ENCODE measurements at places on chromosomes 7 and 10.

DNA sequence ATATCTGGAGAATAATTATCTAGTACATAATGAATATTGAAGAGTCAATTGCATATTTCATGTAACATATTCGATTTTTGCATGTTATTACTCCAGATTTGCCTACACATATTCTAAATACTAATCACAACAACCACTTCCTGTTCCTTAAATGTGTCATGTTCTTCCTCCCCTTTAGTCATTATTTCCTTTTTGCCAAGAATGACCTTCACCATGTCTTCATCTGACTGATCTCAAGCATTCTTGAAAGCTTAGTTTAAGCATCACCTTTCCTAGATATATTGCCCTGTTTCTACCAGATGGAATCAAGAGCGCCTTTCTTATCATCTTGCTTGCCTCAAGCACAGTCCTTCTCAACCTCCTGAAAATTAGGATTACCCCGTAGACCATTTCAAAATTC lies 23.5 kb upstream of the MEOX2 start:
- no peak for DNase-seq

DNA sequence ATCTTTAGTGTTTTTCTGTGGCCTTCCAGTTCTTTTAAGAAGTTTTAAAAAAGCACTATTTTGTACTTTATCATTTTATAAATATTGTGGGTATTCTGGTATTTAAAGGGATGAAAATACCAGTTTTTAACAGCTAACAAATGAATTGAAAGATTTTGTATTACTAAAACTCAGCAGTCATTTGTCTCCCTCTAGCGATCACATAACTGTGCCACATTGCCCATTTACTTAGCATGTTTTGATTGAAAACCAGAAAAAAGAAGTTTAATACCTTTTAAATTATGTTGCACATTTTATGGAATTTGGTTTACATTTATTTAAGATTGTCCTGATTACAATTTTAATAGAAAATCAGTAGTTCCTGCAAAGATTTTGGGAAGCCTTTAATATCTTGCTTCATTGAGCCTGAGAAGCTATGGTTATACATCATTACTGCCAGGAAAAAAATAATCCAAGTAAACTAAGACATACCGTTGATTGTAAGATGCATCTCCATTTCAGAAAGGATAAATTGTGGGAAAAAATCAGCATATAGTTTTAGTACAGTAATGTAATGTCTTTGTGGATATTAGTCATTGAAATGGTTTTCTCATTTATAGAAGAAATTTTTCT lies 34.9 kb downstream of the TAX1BP1 start:
- DNase-seq = no peak

DNA sequence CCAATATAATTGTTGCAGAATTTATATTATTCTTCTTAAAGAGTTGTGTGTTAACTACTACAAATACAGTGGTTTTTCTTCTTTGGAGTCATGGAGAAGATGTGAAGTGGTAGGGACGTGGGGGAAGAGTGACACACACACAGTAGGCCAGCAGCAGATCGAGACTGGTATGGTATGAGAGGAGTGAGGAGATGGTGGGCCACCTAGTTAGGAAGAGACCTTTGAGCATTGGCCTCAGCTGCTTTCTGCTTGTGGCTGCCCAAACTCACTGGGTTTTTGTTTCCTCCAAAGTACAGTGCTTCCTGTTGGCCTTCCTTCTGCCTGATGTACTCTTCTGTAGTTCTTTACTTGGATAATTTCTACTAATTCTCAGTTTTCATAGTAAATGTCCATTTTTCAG lies 14.6 kb downstream of the VCL start:
- no peak for DNase-seq

DNA sequence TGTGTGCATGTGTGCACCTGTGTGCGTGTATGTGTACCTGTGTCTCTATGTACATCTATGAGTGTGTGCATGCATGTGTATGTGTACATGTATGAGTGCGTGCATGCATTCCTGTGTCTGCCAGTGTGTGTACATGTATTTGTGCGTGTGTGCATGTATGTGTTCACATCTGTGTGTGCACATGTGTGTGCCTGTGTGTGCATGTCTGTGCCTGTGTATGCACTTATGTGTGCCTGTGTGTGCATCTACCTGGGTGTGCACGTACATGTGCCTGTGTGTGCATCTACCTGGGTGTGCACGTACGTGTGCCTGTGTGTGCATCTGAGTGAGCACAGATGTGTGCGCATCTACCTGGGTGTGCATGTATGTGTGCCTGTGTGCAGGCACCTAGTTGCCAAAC lies 102.2 kb upstream of the DIP2C start:
- DNase-seq = no peak

- DNase-seq = no peak
Observed at GRCh38 chr10:117627561-117627960, 85.0 kb downstream of the EMX2 start.

- DNase-seq = no peak
Observed at GRCh38 chr10:119769886-119770285, 44.0 kb downstream of the INPP5F start.

DNA sequence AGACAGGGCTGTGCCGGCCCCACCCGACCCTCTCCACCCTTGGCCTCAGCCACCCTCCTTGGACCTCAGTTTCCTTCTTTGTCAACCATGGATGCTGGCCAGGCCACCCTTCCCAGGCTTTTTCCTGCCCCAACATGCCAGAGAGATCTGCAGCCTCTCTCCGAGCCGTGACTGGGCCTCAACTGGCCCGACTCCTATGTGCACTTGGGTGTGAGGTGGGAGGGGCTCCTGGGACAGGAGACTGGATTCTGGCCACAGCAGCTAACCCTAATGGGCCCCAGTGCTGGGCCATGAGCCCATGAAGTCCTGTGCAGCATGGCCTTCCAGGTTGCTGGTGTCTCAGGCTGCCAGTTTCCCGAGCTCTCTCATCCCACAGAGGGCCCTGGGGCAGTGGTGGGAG lies 47.7 kb upstream of the PCBD1 start:
- DNase-seq = no peak

DNA sequence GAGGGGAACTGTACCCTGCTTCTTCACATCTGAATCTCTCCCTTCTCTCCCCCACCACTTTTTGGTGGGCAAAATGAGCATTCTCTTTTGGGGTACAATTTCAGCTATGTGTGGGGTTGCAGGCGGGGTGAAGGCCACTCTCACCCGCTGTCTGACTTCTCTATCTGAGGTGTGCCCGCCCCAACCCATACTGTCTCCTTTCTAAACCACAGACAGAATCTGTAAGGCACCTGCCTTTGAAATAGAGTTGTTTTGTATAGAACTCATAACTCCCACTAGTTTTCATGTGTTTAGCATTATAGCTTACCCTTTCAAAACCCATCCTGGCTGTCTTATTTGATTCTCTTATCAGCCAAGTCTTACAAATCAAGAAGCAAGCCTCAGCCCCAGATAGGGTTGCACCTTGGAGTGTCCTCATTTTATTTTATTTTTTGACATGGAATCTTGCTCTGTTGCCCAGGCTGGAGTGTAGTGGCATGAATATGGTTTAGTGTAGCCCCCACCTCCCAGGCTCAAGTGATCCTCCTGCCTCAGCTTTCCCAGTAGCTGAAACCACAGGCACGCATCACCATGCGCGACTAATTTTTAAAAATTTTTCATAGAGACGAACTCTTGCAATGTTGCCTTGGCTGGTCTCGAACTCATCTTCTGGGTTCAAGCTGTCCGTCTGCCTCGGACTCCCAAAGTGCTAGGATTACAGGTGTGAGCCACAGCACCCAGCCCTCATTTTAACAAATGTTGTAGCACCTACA lies 11.9 kb downstream of the TSPAN14 start:
- no peak for DNase-seq

GRCh38 chr7:140214075-140214684 lies 37.4 kb upstream of the KDM7A start:
- no peak for DNase-seq

DNA sequence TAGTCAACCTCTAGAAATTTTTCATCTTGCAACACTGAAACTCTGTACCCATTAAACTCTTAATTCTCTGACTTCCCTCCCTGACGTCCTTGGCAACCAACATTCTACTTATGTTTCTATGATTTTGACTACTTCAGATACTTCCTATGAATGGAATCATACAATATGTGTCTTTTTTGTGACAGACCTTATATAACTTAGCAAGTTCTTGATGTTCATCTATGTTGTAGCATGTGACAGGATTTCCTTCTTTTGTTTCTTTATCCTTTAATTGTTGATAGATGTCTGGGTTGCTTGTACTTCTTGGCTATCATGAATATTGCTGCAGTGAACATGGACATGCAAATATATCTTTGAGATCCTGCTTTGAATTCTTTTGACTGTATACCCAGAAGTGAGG lies 240.8 kb downstream of the ADK start:
- DNase-seq = no peak

DNA sequence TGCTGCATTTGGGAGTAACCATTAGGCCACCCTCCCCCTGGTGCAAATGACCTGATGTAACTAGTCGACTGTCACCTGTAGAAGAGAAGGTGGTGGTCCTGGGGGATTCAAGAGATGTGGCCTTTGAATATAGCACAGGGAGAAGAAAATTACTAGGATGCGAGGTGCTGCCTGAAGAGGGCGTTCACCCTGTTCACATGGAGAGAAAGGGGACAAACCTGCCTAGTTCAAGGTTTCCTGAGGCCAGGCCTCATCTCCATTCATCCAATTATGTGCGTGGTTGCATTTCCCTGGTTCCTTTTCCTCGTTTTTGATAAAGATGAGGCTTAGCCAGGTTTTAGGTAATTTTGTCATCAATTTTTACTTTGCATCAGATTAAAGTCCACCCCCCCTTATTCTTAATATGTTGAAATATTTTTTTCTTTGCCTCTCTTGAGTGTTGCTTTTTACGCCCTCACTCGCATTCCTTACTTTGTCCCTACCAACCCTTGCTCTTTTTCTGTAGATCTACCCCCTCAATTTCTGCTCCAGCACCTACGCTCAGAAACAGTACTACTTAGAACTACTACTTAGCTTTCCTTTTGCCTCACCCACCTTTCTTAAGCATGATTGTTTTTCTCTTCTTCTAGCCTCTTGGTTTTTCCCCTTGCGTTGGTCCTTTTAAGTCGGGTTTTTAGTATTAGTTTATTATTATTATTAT lies 13.7 kb downstream of the CLCN1 start:
- no peak for DNase-seq

DNA sequence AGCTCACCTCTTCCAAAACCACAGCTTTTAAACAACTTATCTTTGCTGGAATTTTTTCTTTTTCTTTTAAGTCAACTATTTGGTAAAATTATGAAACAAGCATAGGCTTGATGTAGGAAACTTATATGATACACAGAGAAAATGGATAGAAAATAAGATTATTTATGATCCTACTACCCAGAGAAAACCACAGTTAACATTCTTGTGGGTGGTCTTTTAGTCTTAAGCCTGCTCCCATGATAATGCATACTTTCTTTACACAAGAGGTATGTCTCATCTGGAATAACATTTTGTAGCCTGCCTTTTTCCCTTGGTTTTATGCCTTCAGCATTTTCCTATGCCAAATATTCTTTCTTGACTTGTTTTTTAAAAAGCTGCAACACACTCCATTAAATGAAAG lies 21.4 kb downstream of the PLPP4 start:
- no peak for DNase-seq

DNA sequence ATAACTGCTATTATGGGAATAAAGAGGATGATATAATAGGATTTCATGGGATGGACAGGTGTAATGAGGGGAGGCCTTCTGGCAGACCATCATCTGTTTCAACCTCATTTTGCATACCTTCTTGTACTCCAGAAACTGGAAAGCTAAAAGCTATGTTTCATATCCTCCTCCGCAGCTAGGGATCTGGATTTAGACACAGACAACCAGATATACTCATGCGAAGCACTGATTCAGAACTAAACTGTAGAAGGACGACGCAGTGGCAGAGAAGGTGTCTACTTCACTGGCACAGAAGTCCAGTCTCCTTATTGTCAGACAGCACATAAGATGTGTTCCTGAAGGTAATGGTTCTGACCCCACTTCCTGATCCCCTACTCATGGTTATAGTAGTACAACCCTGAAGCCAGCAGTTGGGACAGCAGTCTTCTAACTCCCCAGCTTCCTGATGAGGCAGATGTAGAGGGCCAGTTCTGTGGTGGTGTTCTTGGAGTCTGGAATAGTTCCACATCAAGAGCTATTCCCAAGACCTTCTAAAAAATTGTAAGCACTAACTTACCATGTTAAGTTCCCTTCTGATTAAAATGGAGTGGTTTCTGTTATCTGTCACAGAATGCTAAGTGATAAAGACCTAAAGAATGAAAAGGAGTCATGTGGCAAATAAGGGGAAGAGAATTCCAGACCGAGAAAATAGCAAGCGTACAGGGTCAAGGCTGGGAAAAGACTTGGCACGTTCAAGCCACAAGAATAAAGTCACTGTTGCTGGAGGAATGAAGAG lies 550.3 kb downstream of the GRM8 start:
- DNase-seq = no peak

DNA sequence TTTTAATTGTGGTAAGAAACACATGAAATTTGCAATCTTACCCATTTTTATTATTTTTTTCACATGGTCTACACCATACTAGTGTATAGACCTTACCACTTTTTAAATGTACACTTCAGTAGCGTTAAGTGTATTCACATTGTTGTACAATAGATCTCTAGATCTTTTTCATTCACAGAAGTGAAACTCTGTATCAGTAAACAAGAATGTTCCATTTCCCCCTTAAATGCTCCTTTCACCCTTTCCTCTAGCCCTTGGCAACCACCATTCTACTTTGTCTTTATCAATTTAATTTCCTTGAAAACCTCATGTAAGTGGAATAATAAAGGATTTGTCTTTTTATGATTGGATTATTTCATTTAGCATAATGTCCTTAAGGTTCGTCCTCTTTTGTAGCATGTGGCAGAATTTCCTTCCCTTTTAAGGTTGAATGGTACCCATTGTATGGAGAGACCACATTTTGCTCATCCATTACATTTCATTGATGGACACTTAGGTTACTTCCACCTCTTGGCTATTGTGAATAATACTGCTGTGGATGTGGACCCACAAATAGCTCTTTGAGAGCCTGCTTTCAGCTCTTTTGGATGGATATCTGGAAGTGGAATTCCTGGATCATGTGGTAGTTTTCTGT lies 45.7 kb downstream of the SNX10 start:
- DNase-seq = no peak

- DNase-seq = no peak
Observed at GRCh38 chr7:25522727-25523126, 294.4 kb upstream of the NPVF start.

DNA sequence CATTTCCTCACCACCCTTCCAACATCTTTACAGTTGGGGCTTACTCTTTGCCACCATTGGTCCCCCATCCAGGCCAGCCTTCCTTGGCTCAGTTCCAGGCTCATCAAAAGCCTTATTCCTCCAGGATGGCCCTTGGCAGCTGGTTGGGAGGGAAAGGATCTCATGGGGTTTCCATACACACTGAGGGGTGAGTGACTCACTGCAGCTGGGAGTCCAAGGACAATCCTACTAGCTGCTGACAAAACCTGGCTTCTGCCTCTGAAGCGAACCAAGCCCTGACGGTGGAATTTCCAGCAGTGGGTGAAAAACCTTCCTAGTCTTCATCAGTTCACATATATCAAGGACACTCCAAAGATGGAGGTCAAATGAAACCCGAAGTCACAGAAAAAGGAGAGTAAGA lies 22.9 kb downstream of the CRHR2 start:
- DNase-seq = no peak

- DNase-seq = no peak
Observed at GRCh38 chr10:122460891-122461293, 461 bp upstream of the HTRA1 start.

GRCh38 chr7:149599636-149600206 lies 102.1 kb upstream of the ZNF746 start:
- no peak for DNase-seq

Measured in NCI-H1048 (cell line).